ENCODE measurements at places on chromosomes 3 and 15.

- H3K4me3 ChIP-seq, result no peak overlapping the region
- H3K4me1 ChIP-seq, result no peaks in the 10 kb centered on the region
- no peaks in the 10 kb centered on the region for H3K36me3 ChIP-seq
- H3K27me3 ChIP-seq, result peaks cover 4% of the 10 kb centered on the region
- no peak for DNase-seq
Observed at GRCh38 chr3:169694117-169694516, 30.6 kb upstream of the MECOM start.

DNA sequence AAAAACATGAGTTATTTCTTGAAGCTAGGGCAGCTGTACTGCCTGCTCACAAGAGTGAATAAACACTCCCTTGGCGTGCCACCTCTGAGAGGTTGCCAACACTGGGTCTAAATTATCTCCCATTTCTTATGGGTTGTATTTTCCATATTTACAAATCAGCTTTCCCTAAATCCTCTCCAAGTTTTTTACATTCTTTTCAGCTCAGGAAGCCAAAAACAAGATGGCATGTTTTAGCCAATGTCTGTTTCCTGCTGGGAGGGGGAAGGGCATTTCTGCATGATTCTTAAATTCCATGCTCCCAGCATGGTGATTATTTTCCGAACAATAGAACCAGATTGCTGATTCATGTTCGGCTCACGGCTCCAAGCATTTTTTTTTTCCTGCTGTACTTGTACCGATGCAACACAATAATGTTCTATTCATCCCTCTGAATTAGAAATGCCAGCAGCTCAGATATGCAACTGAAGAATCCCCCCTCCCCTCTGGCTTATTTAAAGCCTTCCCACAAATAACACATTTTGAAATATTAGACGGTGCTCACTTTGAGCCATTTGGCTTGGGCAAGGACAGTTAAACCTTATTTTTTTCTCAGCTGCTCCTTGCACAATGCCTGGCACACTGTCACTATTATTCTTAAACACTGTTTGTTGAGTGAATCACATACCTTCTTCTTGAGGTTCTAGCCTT lies 252.5 kb downstream of the THRB start:
- H3K27ac ChIP-seq, result no peak overlapping the region
- H3K27me3 ChIP-seq, result no peaks in the 10 kb centered on the region
- H3K4me3 ChIP-seq, result no peak overlapping the region
- DNase-seq, result no peak
- peaks cover 8% of the 10 kb centered on the region for H3K4me1 ChIP-seq
- no peaks in the 10 kb centered on the region for H3K36me3 ChIP-seq

DNA sequence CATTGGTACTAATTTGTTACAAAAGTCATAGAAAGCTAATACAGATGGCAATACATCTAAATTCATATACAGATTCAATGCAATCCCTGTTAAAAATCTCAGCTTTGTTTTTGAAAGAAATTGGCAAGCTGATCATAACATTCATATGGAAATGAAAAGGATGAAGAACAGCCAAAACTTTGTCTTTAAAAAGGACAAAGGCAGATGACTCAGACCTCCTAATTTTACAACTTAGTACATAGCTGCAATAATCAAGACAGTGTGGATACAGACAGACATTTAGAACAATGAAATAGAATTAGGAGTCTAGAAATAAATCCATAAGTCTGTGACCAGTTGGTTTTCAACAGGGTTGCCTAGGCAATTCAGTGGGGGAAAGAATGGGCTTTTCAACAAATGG lies 63.3 kb downstream of the AQP9 start:
- H3K4me3 ChIP-seq, result no peak overlapping the region
- H3K4me1 ChIP-seq, result no peaks in the 10 kb centered on the region
- no peaks in the 10 kb centered on the region for H3K36me3 ChIP-seq
- DNase-seq, result no peak

DNA sequence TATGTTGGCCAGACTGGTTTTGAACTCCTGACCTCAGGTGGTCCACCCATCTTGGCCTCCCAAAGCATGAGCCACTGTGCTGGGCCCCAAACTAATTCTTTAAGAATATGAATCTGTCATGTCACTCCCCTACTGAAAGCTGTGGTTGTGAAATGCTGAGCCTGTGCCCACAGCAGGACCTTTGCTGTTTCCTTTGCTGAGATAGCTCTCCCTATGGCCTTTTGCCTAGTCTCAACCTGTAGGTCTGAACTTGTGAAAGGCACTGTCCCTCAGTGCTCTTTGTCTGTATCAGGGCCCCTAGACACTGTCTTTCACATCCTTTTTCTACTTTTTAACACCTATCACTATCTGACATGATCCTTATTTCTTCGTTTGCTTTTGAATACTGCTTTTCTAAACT lies 62.7 kb upstream of the CCR4 start:
- no peaks in the 10 kb centered on the region for H3K36me3 ChIP-seq
- no peak for DNase-seq
- no peaks in the 10 kb centered on the region for H3K4me1 ChIP-seq

DNA sequence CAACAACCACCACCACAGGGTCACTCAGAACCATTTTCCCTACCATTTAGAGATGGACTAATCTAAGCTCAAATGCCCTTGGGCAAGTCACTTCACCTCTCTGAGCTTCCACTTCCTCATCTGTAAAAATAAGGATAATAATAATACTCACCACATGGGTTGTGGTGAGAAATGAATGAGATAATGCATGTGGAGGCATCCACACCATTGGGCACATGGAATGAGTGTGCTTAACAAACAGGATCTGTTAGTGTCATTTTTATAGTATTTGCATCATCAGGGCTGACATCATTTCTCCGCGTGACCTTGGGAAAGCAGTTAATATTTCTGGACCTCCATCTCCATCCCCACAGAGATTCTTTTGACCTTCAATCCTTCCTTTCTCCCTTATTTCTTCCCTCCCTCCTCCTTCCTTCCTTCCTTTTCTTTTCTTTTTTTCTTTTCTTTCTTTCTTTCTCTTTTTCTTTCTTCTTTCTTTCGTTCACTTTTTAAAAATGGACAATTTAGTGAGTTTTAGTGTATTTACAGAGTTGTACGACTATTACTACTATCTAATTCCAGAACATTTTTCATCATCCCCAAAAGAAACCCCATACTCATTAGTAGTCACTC lies 7.7 kb upstream of the RFT1 start:
- no peak for DNase-seq
- no peak overlapping the region for H3K4me3 ChIP-seq
- H3K27ac ChIP-seq, result no peak overlapping the region
- H3K36me3 ChIP-seq, result no peaks in the 10 kb centered on the region
- H3K4me1 ChIP-seq, result peaks cover 18% of the 10 kb centered on the region
- no peaks in the 10 kb centered on the region for H3K27me3 ChIP-seq

GRCh38 chr15:95684693-95685115 lies 645.8 kb upstream of the NR2F2 start:
- H3K36me3 ChIP-seq, result no peaks in the 10 kb centered on the region
- no peak for DNase-seq
- H3K4me3 ChIP-seq, result no peak overlapping the region
- peaks cover 6% of the 10 kb centered on the region for H3K4me1 ChIP-seq
- no peaks in the 10 kb centered on the region for H3K27me3 ChIP-seq

GRCh38 chr15:98689431-98689861 lies 41.1 kb downstream of the IGF1R start:
- no peaks in the 10 kb centered on the region for H3K27me3 ChIP-seq
- H3K4me3 ChIP-seq, result no peak overlapping the region
- H3K36me3 ChIP-seq, result no peaks in the 10 kb centered on the region
- no peak overlapping the region for H3K27ac ChIP-seq
- H3K4me1 ChIP-seq, result no peaks in the 10 kb centered on the region
- no peak for DNase-seq

GRCh38 chr3:17656264-17656663 lies 86.2 kb downstream of the TBC1D5 start:
- H3K27me3 ChIP-seq, result no peaks in the 10 kb centered on the region
- H3K4me3 ChIP-seq, result no peak overlapping the region
- DNase-seq, result no peak
- no peaks in the 10 kb centered on the region for H3K36me3 ChIP-seq
- H3K4me1 ChIP-seq, result no peaks in the 10 kb centered on the region

- H3K27me3 ChIP-seq, result no peaks in the 10 kb centered on the region
- H3K4me1 ChIP-seq, result no peaks in the 10 kb centered on the region
- H3K36me3 ChIP-seq, result no peaks in the 10 kb centered on the region
- DNase-seq, result no peak
Observed at GRCh38 chr15:92128788-92129187, 264.9 kb upstream of the ST8SIA2 start.

GRCh38 chr15:65369212-65369547 lies 8.6 kb downstream of the IGDCC3 start:
- no peak for DNase-seq
- H3K4me3 ChIP-seq, result no peak overlapping the region
- no peaks in the 10 kb centered on the region for H3K27me3 ChIP-seq
- no peaks in the 10 kb centered on the region for H3K36me3 ChIP-seq

- H3K4me3 ChIP-seq, result no peak overlapping the region
- no peaks in the 10 kb centered on the region for H3K36me3 ChIP-seq
- H3K27me3 ChIP-seq, result no peaks in the 10 kb centered on the region
- no peaks in the 10 kb centered on the region for H3K4me1 ChIP-seq
- no peak overlapping the region for H3K27ac ChIP-seq
Observed at GRCh38 chr15:88998980-88999713, 86.0 kb upstream of the MFGE8 start.

- no peaks in the 10 kb centered on the region for H3K27me3 ChIP-seq
- no peaks in the 10 kb centered on the region for H3K4me1 ChIP-seq
- no peak for DNase-seq
- H3K4me3 ChIP-seq, result no peak overlapping the region
- no peaks in the 10 kb centered on the region for H3K36me3 ChIP-seq
- H3K27ac ChIP-seq, result no peak overlapping the region
Observed at GRCh38 chr3:13051066-13051465, 22.2 kb downstream of the IQSEC1 start.

- H3K4me1 ChIP-seq, result no peaks in the 10 kb centered on the region
- no peak overlapping the region for H3K4me3 ChIP-seq
- H3K36me3 ChIP-seq, result no peaks in the 10 kb centered on the region
- H3K27me3 ChIP-seq, result no peaks in the 10 kb centered on the region
- DNase-seq, result no peak
Observed at GRCh38 chr3:36677331-36678007, 86.9 kb downstream of the DCLK3 start.

DNA sequence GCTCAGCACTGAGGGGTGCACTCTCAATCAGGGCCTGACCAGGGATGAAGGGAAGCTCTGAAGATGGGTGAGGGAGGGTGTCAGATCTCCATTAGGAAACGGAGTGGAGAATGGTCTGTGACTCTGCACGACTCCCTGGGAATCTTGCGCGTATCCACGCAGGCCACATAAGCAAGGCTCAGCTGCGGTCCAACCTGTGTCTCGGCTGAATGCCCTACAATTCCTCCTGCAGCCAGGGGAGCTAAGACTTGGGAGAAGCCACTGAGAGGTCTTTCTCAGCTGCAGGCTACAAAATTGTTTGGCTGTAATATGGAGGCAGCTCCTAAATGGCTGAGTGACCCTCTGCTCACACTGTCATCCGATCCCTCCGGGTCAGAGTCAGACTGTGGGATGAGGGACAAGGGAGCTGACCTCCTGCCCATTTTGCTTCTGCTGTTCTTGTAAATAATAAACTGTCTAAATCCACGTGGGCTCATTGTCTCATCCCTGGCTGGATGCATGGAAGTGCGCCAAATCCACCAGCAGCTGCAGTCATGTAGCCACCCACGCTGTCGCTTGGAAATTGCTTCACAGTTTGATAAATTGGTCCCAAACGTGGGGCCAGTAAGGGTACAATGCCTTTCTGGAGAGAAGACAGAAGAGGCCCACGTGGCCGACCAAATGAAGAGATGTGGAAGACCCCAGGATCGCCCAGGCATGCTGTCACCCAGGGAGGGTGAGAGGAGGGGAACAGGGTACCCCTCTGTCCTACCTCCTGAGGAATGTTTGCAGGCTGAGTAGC lies 30.5 kb downstream of the ALS2CL start:
- H3K27ac ChIP-seq, result no peak overlapping the region
- H3K36me3 ChIP-seq, result no peaks in the 10 kb centered on the region
- no peaks in the 10 kb centered on the region for H3K27me3 ChIP-seq
- H3K4me3 ChIP-seq, result no peak overlapping the region
- H3K4me1 ChIP-seq, result peaks cover 25% of the 10 kb centered on the region

GRCh38 chr3:94019659-94020058 lies 8.7 kb downstream of the STX19 start:
- no peaks in the 10 kb centered on the region for H3K36me3 ChIP-seq
- DNase-seq, result no peak
- no peak overlapping the region for H3K27ac ChIP-seq
- no peaks in the 10 kb centered on the region for H3K27me3 ChIP-seq
- no peak overlapping the region for H3K4me3 ChIP-seq

DNA sequence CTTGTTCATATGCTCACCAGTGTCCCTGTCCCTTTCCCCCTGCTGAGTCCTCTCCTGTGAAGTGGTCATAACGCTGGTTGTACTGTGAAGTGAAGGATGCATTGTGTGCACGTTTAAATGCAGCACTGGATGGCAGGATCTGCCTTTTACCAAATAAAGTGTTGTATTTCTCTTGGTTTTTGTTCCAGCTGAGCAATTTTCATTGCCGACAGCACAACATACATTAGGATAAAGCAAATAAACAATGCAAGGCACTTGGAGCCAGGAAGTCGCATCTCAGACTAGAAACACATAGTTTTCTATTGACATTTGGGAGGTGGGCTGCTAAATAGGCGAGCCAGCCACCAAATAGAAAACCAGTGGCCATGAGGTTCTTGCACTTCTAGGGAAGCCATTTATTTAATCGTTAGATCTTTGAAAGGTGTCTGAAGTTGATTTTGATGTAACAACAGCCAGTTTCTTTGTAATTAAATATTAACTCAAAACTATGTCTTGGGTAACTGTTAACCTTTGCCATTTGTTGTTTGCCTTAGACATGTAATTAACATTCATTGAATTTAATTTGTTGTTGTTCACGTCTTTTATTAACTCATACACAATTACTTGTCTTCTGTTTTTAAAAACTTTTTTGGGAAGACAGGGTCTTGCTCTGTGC lies 185.3 kb downstream of the FNDC3B start:
- H3K27ac ChIP-seq, result no peak overlapping the region
- H3K4me3 ChIP-seq, result no peak overlapping the region
- H3K27me3 ChIP-seq, result no peaks in the 10 kb centered on the region
- DNase-seq, result no peak

DNA sequence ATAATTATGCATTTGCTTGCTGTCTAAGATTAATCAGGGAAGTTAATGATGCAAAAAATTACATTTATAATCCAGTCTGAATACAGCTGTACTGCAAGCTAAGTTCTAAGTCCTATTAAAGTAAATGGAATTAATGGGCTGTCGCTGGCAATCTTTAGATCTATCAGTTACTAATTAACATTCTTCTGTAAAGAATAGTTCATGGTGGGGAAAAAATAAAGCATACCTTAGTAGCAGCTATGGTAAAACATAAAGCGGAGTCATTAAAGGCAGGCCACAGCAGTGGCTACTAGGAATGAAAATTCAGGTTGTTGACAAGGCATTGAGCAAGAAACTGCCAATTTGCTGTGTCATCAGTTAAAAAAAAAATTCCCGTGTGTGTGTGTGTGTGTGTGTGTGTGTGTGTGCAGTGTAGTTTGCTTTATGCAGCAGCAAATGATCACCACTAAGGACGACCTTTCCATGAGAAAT lies 129.8 kb downstream of the ZNF385D start:
- H3K4me1 ChIP-seq, result no peaks in the 10 kb centered on the region
- H3K27ac ChIP-seq, result no peak overlapping the region
- H3K27me3 ChIP-seq, result no peaks in the 10 kb centered on the region
- no peaks in the 10 kb centered on the region for H3K36me3 ChIP-seq
